ENCODE measurements at places on chromosomes 2 and 18.

DNA sequence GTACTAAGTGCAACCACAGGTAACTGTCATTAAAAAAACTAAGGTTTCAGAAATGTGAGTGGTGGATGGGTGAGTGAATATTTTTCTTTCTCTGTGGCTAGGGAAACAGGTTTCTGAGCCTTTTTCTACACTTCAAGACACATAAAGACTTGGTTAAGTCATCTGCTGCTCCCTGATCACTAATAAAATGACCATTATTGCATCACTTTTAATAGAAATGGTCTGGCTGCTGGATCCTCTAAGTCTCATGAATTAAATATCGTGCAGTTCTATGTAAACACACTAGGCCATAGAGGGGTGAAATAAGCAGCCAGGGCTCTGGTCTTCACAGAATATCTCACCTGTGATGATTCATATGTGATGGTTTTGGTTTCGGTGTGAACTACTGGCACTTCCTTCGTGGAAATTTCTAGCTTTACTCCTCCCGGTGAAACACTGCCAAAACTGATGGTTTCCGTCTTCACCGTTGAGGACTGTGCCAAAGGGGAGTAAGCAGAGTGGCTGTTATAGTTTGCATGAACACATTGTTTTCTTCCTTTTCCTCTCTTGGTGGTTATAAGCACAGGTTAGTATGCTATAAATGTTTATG, 100.4 kb upstream of the ZBTB14 start:
- DNase-seq, result no peak

DNA sequence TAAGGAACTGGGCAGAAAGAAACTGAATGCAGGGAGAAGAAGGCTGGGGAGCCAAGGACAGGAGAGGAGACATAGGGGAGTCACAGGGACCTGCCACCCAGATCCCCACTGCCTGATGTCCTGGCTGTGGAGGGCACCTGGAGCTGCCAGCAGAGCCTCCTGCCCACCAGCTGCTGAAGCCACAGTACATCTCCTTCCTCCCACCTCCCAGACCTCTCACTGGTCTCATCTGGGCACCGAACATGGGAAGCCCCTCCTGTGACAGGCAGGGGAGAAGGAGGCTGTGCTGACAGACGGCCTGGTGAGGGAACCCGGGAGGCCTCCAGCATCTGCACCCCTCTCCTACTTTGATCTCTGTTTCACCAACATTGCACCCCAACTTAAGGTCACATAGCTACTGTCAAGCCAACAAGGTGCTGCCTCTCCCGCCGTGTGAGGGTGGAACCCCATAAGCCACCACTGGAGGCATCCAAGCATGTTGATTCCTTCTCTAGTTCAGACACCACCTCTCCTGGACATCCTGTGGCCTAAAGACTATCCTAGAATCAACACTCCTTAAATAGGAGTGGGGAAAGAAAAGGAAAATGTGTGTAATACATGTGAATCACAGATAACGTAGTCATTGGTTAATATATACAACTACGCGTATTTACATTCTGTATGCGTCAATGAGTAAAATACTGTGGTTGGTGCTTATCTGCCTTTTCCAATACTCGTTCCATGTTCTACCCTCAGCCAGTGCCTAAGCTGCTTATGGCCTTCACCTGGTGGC, 3.5 kb upstream of the RNPEPL1 start:
- peak; percentile 81 for DNase-seq

- no peak for DNase-seq
These were observed 29.9 kb downstream of the GLS start for GRCh38 chr2:190910341-190911136.

DNA sequence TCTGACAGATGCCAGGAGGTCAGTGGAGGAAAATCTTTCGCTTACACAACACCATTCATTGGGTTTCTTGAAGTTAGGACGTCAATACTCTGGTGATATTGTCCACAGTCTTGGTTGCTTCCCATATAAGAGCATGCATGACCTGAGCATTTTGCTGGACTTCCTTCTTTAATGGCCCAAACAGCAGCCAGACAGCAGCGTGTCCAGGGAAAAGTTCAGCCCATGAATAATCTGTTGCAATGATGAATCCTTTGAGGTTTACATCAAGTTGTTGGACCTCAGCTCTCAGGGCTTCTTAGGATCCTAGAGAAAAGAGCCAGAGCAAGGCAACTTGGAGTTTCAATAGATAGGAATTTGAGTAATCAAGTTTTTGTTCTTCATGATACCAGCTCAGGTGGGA, 155.6 kb upstream of the MGAT5 start:
- no peak for DNase-seq

GRCh38 chr18:9614401-9615279, at the start of gene PPP4R1:
Gene PPP4R1 (minus strand): TSS chr18:9614559. CDS start chr18:9614484, 75 bp downstream.
- DNase-seq, result peak; percentile 45

DNA sequence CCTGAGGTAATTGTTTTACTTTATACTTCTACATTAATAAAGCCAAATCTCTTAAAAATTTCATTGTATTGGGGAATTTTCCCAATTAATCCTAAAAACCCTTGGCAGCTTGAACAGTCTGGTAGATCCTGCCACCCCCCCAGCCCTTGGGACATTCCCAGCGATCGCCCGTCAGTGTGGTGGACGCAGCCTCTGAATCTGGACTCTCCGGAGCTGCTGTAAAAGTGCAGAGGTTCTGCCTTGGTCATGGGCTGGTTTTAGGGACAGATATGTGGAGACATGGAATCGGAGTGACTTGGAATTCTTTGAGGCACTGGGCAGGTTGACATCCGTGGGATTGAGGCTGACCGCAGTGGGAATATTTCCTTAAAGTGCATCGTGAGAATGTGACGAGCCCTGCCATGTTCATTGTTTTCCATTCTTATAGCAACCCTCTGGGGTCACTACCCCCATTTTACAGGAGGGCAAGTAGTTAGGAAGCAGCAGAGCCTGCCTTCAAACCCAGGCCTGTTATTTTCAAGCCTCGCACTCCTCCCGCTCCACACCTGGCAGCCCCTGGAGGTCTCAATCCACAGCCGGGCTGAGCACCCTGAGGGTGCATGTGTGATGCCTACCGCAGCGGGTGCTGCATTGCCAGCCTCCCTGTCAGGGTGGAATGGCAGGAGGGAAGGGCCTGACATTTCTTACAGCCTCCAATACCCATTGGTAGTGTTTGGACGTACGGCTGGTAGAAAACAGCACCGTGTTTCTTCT, 6.5 kb downstream of the EMILIN2 start:
- peak; percentile 24 for DNase-seq

- DNase-seq, result no peak
These were observed 417.8 kb upstream of the SPHKAP start for GRCh38 chr2:228599297-228599696.

GRCh38 chr2:206707164-206707701, 11.0 kb downstream of the DYTN start:
- DNase-seq, result no peak

DNA sequence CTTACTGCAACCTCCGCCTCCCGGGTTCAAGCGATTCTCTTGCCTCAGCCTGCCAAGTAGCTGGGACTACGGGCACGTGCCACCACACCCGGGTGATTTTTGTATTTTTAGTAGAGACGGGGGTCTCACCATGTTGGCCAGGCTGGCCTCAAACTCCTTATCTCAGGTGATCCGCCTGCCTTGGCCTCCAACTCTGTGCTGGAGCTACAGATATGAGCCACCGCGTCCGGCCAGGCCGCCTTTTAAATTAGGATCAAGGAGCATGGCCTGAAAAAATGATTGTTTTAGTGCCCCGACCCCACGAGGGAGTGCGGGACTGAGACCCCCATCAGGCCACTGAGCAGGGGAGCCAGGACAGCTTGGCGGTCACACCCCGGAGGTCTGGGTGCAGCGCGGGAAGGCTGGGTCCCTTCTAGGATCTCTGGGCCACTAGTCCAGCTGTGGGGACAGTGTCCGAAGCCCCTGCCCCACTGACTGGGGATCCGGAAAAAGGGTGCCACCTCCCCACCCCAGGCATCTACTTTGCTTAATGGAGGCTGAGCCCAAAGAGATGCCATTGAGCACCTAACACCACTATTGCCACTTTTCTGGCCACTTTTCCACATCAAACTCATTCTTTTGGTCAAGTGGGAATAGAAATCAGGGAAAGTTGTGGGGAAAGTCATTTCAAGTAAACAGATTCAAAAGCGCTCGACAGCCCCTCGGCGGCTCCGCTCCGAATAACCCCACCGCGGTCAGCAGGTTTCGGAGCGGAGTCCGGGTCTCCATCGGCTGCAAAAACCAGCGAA, 19.7 kb upstream of the DNMT3A start:
- DNase-seq, result no peak

GRCh38 chr2:163621445-163622004, 114.3 kb downstream of the FIGN start:
- no peak for DNase-seq

DNA sequence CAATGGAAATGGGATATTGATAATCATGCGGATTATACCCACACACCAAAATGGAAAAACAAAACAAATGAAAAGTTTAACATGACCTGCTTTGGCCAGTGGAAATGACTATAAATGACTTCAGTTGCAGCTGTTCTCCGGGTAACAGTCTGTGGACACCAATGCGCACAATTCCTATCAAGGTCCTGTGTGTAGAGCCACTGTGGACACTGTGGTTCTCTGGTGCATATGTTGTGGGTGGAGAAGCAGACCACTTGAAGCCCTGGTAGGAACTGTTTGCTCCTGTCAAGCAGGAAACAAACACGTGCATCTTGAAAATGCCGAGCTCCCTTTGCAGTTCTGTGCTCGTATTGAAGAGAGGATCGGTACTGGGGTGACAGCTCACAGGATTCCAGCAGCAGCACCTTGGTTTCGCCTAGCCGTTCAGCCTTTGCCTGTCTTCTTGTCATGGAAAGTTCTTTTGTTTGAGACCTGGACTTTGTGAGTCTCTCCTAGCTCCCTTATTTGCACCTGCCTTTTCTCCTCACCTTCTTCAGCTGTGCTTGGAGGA, 32.9 kb downstream of the NCK2 start:
- DNase-seq, result no peak

- no peak for DNase-seq
These were observed 75.6 kb upstream of the MGAT5 start for GRCh38 chr2:134178138-134178877.

- DNase-seq, result no peak
These were observed 3.8 kb downstream of the FHL2 start for GRCh38 chr2:105394951-105395611.

GRCh38 chr2:146978577-146979555, 866.0 kb upstream of the ACVR2A start:
- no peak for DNase-seq

- no peak for DNase-seq
These were observed 50.5 kb downstream of the MRPL33 start for GRCh38 chr2:27822049-27822448.

DNA sequence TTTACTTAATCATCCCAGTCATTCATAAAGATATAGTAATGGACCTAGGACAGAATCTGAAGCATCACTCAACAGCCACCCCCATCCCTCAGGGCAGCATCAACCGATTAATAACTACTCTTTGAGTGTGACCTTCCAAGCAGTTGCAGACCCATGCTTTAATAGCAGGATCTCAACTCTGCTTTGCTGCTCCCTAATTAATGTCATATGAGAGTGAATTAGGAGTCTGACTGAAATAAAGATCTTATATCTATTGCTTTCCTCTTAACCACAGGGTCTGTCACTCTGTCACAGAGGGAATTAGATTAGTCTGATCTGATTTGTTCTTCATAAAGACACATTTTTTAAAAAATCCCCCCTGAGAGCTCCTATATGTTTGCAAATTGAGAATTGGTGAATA, 46.1 kb upstream of the LRP1B start:
- DNase-seq, result no peak

DNA sequence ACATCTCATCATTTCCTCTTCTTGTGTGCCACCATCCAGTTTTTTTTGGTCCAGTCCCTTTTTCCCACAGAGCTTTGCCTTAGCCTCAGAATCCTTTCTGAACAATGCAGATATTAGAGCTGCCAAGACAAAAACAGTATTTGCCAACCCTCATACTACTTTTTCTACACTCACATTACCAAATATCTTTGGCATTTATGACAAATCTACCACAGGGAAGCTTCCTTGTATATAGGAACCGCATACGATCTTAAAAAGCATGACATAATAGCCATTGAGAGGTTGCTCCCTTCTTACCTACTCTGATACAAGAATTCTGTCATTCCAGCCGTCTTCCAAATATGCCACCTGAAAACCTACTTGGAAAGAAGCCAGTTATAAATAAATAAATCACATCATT, 9.4 kb downstream of the ZNF24 start:
- DNase-seq, result no peak

All from hematopoietic multipotent progenitor cell treated with erythropoietin and hydrocortisone succinate and interleukin-3 and kit ligand, for 15 days (in vitro differentiated cells).